Aorta (tissue), 5 donors: ENCODE measurements at places on chromosomes 2 and 18. TPM values are rescaled to one million over a fixed set of nuclear protein-coding genes. Genes with fewer than 3 reads are reported as not detected.
A peak's percentile ranks its signal among the peaks of the same experiment; 100 is the strongest.

Gene IL1B
- total RNA-seq, result 2.8 TPM

GRCh38 chr2:207253666-207254345 is 88.1 kb upstream of the KLF7 start:
- no peak for DNase-seq
- H3K27me3 ChIP-seq, result no peaks in the 10 kb centered on the region
- H3K36me3 ChIP-seq, result no peaks in the 10 kb centered on the region
- no peak overlapping the region for H3K4me3 ChIP-seq
- peak overlapping the region; percentile 1 for H3K27ac ChIP-seq

- no peaks in the 10 kb centered on the region for H3K4me1 ChIP-seq
- no peaks in the 10 kb centered on the region for H3K36me3 ChIP-seq
- H3K4me3 ChIP-seq, result no peak overlapping the region
- H3K27me3 ChIP-seq, result no peaks in the 10 kb centered on the region
- DNase-seq, result no peak
- no peak overlapping the region for H3K27ac ChIP-seq
These were observed 9.4 kb upstream of the IL1RL1 start for GRCh38 chr2:102301867-102302362.

DNA sequence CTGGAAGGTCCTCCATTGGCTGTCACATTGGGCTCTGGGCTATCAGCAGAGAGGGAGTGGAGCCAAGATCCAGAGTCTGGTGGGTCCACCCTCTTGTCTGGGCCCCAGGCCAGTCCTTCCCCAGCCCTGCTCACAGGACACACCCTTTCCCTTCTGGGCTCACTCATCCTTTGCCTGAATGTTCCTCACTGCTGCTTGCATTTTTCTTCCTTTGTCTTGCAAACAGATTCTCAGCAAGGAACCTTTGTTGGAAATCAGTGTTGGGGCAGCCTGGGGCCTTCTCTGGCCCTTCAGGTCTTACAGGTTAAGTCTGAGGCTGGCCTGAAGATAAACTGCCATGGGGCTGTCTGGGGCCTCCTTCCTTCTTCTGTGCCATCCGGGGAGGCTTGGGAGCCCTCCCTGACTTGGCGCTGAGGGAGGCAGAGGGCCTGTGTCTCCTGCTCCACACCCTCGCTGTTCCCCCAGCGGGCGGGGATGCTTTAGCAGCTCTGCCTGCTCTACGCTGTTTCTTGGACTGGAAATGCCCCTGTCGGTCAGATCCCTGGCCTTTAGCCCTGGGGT is 11.5 kb upstream of the CELF4 start:
- no peaks in the 10 kb centered on the region for H3K36me3 ChIP-seq
- H3K27ac ChIP-seq, result no peak overlapping the region
- H3K27me3 ChIP-seq, result no peaks in the 10 kb centered on the region
- no peak overlapping the region for H3K4me3 ChIP-seq
- H3K4me1 ChIP-seq, result no peaks in the 10 kb centered on the region
- no peak for DNase-seq

- no peak overlapping the region for H3K4me3 ChIP-seq
- H3K4me1 ChIP-seq, result no peaks in the 10 kb centered on the region
- no peaks in the 10 kb centered on the region for H3K36me3 ChIP-seq
- H3K27ac ChIP-seq, result no peak overlapping the region
These were observed 12.2 kb upstream of the CAB39 start for GRCh38 chr2:230700447-230700846.

- H3K4me3 ChIP-seq, result peak within 1 kb of the TSS; percentile 59
- H3K27ac ChIP-seq, result peak within 1 kb of the TSS; percentile 86
- no peaks in the 10 kb centered on the region for H3K4me1 ChIP-seq
- no peaks in the 10 kb centered on the region for H3K36me3 ChIP-seq
- peak; percentile 97 for DNase-seq
- no peaks in the 10 kb centered on the region for H3K27me3 ChIP-seq
These were observed at the start of gene SLC35F5 for GRCh38 chr2:113756355-113757137. SLC35F5 (minus strand) TSS chr2:113756642; CDS start chr2:113756409, 233 bp downstream.

GRCh38 chr2:154433010-154433409 is 265.5 kb upstream of the KCNJ3 start:
- H3K27me3 ChIP-seq, result no peaks in the 10 kb centered on the region
- no peak for DNase-seq
- H3K4me1 ChIP-seq, result no peaks in the 10 kb centered on the region
- H3K27ac ChIP-seq, result no peak overlapping the region
- no peaks in the 10 kb centered on the region for H3K36me3 ChIP-seq
- H3K4me3 ChIP-seq, result no peak overlapping the region

GRCh38 chr18:79516441-79516931 is 120.8 kb downstream of the NFATC1 start:
- no peaks in the 10 kb centered on the region for H3K27me3 ChIP-seq
- no peak overlapping the region for H3K4me3 ChIP-seq
- no peak overlapping the region for H3K27ac ChIP-seq
- DNase-seq, result peak; percentile 52
- H3K4me1 ChIP-seq, result no peaks in the 10 kb centered on the region

Gene IL1R1
- 135 TPM for total RNA-seq

Gene MPP4
- total RNA-seq, result 1.0 TPM

DNA sequence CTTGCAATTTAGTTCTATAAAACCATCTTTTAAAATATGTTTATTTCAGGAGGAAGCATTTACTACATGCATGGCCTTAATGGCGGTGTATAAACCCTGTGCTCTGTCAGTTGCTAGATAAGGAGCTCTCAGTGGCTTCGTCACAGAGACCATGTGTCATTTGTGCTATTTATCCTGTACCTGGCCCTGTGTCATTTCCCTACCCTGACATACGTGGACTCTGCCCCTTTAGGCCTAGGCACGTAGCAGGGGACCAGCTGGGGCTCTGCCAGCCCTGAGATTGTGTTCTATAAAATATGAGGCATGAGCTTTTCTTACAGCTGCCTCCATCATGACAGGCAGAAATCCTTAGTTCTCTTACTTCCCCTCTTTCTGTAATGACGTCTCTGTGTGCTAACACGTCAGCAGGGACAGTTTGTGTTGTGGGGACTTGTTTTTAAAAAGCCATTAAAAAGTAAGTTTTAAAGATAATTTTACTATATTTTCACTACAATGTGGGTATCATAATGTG is 88.0 kb downstream of the ITGB1BP1 start:
- no peak overlapping the region for H3K27ac ChIP-seq
- H3K27me3 ChIP-seq, result no peaks in the 10 kb centered on the region
- H3K4me3 ChIP-seq, result no peak overlapping the region
- no peaks in the 10 kb centered on the region for H3K4me1 ChIP-seq
- H3K36me3 ChIP-seq, result peaks cover 3% of the 10 kb centered on the region
- DNase-seq, result no peak

- H3K4me1 ChIP-seq, result no peaks in the 10 kb centered on the region
- DNase-seq, result no peak
- H3K36me3 ChIP-seq, result no peaks in the 10 kb centered on the region
These were observed 61.2 kb upstream of the FZD5 start for GRCh38 chr2:207830778-207831438.

Gene EFR3B
- total RNA-seq, result 1.3 TPM

GRCh38 chr2:2890901-2891300 is 486.7 kb downstream of the EIPR1 start:
- no peaks in the 10 kb centered on the region for H3K36me3 ChIP-seq
- no peak for DNase-seq
- H3K27ac ChIP-seq, result no peak overlapping the region
- no peaks in the 10 kb centered on the region for H3K4me1 ChIP-seq

Gene PARD6G
- total RNA-seq, result 4.1 TPM

DNA sequence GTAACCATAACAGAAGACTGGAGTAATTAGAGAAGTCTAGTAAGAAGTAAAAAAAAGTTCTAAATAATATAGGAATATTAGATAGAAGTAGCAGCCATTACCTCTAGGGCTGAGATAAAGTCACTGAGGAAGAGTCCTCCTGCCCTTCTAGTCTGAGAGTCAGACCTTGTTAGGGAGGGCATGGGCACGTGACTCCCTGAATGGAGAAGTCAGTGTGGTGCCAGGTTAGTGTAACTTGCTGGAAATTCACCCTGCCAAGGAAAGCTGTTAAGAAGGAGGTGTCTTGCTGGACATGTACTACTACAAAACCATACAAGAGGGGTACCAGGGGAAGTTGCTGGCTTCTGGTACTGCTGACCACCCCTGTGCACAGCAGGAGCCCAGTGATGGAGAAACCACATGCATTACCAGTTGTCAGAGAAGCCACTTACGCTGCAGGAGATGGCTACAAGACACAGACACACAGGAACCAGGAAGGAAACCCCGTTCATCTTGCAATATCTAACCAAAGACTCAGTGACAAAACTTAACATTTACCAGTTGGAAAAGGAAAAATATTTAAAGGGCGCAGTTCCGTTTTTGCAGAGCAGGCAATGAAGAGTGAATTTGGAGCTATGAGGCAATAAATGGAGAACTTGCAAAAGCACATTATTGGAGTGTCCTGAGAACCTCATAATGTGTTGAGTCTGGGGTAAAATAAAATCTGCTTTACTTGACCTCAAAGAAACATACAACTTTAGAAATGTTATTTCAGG is 77.2 kb upstream of the TLK1 start:
- no peak overlapping the region for H3K27ac ChIP-seq
- H3K27me3 ChIP-seq, result no peaks in the 10 kb centered on the region

Gene LONRF2
- total RNA-seq, result 10.9 TPM

Gene VWC2L
- not detected for total RNA-seq

GRCh38 chr2:16103614-16104314 is 163.4 kb downstream of the MYCN start:
- no peak overlapping the region for H3K4me3 ChIP-seq
- H3K4me1 ChIP-seq, result no peaks in the 10 kb centered on the region
- no peaks in the 10 kb centered on the region for H3K27me3 ChIP-seq
- DNase-seq, result no peak
- H3K36me3 ChIP-seq, result no peaks in the 10 kb centered on the region
- H3K27ac ChIP-seq, result no peak overlapping the region

Gene CHRND
- total RNA-seq, result not detected

Gene MOGAT1
- not detected for total RNA-seq

Gene SERPINB5
- total RNA-seq, result not detected

GRCh38 chr2:185360776-185361175 is 377.8 kb upstream of the FSIP2 start:
- no peaks in the 10 kb centered on the region for H3K4me1 ChIP-seq
- no peaks in the 10 kb centered on the region for H3K27me3 ChIP-seq
- no peak overlapping the region for H3K4me3 ChIP-seq
- H3K27ac ChIP-seq, result no peak overlapping the region
- no peak for DNase-seq
- H3K36me3 ChIP-seq, result no peaks in the 10 kb centered on the region

DNA sequence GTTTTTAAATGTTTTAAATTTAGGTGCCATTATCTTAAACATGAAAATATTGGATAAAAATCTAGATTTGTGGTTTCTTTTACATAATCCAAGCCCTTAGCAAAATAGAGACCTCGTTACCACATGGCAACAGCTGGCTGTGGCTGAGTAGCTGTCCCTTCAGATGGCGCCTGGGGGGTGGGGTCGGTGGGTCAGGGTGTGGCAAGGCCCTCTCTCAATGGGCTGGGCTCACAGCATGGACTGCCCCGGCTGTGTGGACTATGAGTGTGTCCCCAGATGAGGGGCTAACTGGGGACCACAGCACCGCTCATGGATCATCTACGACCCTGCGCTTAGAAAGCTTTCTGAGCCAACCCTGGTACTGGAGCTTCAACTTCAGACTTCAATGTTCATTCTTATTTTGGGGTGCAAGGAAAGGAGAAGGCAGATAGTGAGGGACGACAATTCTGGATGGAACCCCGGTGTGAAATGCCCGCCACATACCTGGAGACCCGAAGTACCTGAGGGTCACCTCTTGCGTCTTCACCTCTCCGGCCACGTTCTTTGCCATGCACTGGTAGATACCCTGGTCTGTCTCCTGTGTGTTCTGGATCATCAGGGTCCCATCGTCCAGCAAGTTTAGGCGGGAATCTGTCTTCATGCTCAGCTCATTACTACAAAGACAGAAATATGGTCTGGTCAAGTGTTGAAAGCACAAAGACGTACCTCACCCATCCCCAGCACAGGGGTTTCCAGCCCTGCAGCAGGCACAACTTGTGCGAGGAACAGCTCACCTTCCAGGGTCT is 71.0 kb downstream of the PXDN start:
- peaks cover 7% of the 10 kb centered on the region for H3K36me3 ChIP-seq
- no peaks in the 10 kb centered on the region for H3K27me3 ChIP-seq
- no peak overlapping the region for H3K4me3 ChIP-seq
- no peak overlapping the region for H3K27ac ChIP-seq

GRCh38 chr2:15133461-15133860 is 427.7 kb downstream of the NBAS start:
- H3K4me1 ChIP-seq, result no peaks in the 10 kb centered on the region
- H3K27ac ChIP-seq, result no peak overlapping the region
- no peak for DNase-seq
- H3K36me3 ChIP-seq, result no peaks in the 10 kb centered on the region

DNA sequence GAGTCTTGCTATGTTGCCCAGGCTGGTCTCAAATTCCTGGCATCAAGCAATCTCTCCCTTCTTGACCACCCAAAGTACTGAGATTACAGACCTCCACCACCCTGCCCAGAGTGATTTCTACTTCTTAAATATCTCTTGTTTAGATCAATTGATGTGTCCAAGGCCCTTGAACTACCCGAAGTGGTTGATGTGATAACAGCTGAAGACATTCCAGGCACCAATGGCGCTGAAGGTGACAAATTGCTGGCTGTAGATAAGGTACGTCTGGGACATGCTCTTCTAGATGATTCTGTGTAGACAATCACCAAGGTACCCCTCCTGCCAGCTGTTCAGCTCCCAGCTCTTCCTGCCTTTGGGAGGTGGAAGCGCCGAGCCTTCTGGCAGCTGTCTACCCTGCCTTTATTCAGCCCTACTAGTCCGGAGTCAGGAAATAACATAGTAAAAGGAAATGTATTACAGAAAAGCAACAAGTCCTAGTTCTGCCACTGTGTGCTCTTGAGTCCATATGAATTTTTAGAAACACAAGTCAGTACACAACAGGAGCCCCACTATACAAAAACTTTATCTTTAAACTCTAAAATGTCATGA is 61.3 kb upstream of the BZW1 start:
- no peaks in the 10 kb centered on the region for H3K4me1 ChIP-seq
- no peaks in the 10 kb centered on the region for H3K36me3 ChIP-seq
- no peak overlapping the region for H3K27ac ChIP-seq
- no peak overlapping the region for H3K4me3 ChIP-seq
- H3K27me3 ChIP-seq, result no peaks in the 10 kb centered on the region

DNA sequence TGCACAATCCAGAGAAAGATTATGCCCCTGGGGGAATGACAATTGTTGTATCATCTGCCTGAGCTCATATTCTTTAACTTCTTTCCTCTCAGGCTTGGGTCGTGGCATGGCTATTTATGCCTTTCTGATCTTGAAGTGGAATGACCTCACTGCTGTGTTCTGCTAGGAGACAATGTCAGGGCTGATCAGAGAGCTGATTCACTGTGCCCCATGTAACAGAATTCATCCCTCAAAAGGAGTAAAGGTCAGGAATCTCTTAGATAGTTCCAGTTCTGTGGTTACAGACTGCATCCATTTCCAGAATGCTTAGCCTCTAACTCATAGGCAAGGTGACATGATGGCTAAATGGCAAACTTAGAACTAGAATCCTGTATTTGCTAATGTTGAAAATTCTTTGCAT is 511.7 kb upstream of the CNTNAP5 start:
- no peak overlapping the region for H3K27ac ChIP-seq
- peaks cover 2% of the 10 kb centered on the region for H3K27me3 ChIP-seq
- no peak for DNase-seq
- no peak overlapping the region for H3K4me3 ChIP-seq
